GM03348 (cell line): ENCODE measurements at places on chromosomes 5 and 9.

GRCh38 chr5:128254789-128255188, 171.2 kb downstream of the SLC12A2 start:
- DNase-seq: no peak

- DNase-seq: peak; percentile 40
Observed at GRCh38 chr5:8184455-8185063, 315.6 kb downstream of the MTRR start.

GRCh38 chr5:52895572-52896413, 93.4 kb upstream of the ITGA2 start:
- DNase-seq: no peak

- no peak for DNase-seq
Observed at GRCh38 chr5:179420476-179420875, 75.2 kb upstream of the ADAMTS2 start.

DNA sequence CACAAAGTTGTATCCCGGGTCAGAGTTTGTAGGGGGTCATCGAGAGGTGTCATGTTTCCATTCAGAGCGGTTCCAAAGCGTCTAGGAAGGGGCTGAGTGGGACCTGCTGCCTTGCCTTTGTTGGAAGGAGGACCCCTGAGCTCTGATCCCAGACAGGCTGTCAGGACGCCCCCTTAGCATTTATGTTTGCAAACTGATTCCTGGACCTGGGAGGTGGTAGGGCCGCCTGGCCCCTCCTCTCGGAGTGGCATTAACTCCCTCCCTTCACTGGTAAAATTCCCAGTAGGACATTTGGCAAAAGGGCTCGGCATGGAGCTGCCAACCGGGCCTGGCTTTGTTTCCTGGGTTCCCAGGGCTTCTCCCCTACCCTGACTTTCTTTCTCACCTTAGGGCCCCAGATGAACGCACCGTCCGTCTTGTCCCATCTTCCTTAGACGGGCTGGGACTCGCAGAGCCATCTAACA, 2.5 kb downstream of the JADE2 start:
- DNase-seq: no peak
